ENCODE measurements at places on chromosomes 4 and X. TPM values are rescaled to one million over a fixed set of nuclear protein-coding genes. Genes with fewer than 3 reads are reported as not detected.

DNA sequence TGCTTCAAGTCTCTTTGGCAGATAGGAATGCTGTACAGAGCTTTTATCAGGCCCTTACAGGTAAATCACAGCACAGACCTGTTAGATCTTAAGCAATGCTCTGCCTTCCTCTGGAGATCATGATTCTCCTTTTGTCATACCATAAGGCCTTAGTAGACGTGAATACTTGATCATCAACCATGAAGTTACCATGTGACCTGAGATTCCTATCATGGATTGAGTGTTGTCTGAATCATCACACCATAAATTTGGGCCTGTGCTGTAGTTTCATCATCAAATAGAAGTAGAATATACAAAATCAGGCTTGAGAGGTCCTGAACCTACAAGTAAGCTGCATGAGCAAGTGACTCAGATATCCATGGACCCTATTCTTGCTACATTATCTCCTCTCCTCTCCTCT is 466.8 kb upstream of the INTU start:
- DNase-seq: no peak

Gene LRP2BP
- total RNA-seq: 1.2 TPM

GRCh38 chr4:144557404-144557803 is 88.6 kb upstream of the HHIP start:
- no peak for DNase-seq

DNA sequence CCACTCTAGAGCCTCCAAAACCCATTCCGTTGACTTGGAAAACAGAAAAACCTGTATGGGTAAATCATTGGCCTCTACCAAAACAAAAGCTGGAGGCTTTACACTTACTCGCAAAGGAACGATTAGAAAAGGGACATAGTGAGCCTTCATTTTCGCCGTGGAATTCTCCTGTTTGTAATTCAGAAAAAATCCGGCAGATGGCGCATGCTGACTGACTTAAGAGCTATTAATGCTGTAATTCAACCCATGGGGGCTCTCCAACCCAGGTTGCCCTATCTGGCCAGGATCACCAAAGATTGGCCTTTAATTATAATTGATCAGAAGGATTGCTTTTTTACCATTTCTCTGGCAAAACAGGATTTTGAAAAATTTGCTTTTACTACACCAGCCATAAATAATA is 60.8 kb downstream of the ZNF732 start:
- no peak for DNase-seq

- DNase-seq: no peak
These were observed 15.6 kb downstream of the PDZD4 start for GRCh38 chrX:153814591-153815315.

Gene HPSE
- total RNA-seq: 2.8 TPM

DNA sequence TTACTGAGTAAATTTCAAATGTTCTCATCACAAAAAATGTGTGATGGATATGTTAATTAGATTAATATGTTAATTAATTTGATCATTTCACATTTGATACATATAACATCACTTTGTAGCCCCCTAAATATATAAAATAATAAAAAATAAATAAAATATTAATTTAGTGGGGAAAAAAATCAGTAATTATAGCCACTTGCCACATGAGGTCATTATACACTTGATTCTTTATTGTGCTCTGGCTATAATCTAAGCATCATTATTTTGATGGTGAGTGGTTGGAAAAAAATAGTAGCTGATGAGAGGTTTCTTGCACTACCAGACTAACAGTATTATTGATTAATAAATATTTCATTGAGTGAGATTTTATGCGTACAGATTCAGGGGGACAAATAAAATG is 57.4 kb downstream of the DCK start:
- DNase-seq: no peak

Gene AR
- 15.4 TPM for total RNA-seq

DNA sequence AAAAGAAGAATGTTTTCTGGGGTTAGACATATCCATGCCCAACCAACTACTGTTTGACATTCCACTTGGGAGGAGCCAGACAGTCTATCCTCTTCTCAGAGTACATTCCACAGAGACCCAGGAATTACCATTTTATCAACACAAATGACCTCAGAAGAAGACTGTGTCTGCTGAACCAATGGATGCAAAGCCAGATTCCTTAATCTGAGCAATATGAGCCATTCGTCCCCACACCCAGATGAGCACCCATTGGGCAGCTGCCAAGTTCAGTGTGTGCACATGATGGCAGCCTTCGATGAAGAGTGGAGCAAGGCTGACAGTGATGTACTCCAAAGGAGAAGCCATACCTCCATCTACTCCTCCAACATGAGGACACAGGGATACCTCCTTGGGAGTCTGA is 111.3 kb downstream of the ZNF674 start:
- DNase-seq: no peak

GRCh38 chr4:41797260-41797659 is 48.7 kb upstream of the PHOX2B start:
- no peak for DNase-seq

Gene SSX2B
- total RNA-seq: not detected

Gene OTC
- total RNA-seq: 3.2 TPM

DNA sequence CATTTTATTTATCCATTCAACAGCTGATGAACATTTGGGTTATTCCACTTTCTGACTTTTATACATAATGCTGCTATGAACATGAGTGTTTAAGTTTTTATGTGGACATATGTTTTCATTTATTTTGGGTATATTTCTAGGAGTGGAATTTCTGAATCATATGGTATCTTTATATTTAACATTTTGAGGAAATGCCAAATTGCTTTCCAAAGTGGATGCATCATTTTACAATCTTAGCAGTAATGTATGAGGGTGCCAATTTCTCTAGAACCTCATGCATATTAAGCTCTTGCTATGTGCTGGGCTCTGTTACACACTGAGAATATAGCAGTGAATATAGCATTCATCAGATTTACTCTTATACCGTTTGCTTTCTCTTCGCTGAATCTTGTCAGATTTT is 983.7 kb downstream of the STIM2 start:
- DNase-seq: no peak

- no peak for DNase-seq
These were observed 48.3 kb downstream of the ABLIM2 start for GRCh38 chr4:8110071-8110986.

Gene UNC5C
- 14.9 TPM for total RNA-seq

Gene PPEF2
- not detected for total RNA-seq

DNA sequence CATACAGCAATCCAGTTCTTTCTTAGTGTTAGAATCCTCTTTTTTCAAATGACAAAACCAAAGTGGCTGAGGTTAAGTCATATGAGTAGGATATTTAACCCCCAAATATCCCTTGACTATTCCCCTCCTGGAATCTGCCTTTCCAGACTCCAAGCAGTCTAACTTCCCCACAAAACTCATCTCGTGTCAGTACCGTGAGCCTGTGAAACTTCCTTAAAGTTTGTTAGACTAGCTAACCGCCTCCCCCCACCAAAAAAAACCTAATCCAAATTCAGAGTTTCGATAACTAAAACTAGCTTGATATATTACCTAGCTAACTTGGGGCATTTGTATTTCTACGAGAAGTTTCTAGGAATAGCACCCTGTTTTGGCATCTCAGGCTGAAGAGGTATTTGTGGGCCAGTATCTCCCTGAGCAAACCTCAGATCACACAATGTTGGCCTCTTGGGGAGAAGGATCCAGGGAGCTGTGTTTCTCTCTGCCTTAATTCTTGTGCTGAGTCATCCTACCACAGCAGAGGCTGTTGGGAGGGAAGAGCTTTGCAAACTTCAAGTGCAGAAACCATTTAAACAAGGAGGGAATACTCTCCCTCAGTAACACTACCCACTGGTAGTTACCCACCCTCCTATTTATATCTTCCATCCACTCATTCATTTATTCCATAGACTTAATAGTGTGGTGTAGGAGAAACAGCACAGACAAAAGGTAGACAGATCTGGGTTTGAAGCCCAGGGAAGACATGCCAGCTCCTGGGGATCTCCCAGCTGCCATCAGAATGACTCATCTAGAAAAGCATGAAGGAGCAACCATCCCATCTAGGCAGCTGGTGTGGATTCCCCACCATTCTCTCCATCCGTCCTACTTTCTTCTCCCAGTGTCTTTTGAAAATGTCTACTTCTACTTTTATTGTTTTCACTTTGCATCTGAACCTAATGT is 39.3 kb upstream of the TXK start:
- DNase-seq: no peak

DNA sequence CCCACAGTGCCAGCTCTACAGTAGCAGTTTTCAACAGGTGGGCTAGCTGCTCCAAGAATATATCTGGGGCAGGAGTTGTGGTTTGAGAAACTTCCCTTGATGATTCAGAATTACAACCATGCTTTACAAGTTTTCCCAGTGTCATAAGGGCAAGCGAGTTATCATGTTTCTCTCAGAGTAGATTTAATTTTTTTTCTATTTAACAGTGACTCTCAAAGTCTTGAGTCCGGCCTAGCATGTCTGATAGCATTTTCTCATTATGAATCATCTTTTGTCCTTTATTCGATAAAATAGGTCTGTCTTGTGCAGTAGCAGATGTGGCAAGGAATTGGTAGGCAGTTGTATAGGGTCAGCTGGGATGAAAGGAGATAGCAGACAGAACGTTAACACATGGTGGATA is 62.2 kb upstream of the SPANXD start:
- DNase-seq: no peak

DNA sequence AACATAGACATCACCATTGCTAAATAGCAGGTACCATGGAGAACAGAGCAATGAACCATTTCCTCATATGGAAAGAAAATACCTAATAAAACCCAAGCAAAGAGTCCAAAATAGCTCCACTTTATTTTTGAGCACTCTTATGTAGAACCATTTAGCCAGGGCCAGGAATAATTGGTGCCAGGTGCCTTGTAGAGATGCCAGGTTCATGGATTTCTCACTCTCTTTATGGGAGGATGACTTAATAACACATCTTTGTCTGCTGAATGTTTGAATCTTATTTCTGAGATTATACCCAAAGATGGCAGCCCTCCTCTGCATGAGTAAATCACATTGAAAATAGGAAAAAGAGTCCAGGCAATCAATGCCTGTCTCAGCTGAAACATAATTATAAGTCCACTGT is 212.3 kb upstream of the SFRP2 start:
- DNase-seq: no peak

GRCh38 chr4:85587952-85588351 is 113.0 kb downstream of the ARHGAP24 start:
- no peak for DNase-seq

Data from posterior vena cava (tissue), 2 donors.